ENCODE measurements at places on chromosomes 3 and 15.

- no peak for DNase-seq
Observed at GRCh38 chr3:128278761-128279600, 125.7 kb downstream of the EEFSEC start.

DNA sequence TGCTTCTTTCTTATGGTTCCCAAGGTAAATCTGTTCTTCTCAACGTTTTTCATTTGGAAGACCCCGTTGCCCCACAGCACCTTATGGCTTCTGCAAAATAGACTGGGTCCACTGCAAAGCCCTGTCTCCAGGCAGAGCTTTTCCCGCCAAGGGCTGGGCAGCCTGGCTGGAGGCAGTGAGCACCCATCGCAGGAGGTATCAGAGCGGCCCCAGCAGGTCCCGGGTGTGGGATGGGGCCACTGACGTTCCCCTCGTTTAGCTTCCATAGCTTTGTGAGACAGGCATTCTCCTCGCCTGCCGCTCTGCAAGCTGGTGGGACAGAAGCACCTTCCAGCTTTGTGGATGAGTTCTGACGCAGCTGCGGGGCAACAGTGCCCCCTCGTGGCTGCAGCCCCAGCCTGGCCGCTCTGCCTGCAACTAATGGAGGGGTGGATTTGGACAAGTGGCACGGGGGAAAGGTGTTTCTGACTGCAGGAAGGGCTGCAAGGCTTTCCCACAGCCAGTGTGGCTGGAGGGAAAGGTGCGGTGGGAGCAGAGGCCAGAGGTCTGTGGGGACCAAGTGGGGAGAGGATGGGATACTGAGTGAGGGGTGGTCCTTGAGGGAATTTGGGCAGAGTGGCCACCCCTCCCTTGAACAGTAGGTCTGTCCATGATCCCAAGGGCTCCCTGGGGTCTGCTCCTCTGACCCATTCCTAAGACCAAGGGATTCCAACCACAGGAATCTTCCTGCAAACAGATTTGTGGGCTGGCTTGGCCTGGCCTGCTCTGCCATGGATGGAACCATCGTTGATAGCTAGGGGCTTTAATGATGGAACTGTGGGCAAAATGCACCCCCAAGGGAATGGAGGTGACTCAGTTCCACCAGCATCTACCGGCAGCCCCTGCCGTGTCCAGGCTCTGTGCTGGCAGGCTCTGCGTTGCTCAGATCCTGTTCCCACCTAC, 99.4 kb downstream of the FBLN2 start:
- DNase-seq, result peak; percentile 96

DNA sequence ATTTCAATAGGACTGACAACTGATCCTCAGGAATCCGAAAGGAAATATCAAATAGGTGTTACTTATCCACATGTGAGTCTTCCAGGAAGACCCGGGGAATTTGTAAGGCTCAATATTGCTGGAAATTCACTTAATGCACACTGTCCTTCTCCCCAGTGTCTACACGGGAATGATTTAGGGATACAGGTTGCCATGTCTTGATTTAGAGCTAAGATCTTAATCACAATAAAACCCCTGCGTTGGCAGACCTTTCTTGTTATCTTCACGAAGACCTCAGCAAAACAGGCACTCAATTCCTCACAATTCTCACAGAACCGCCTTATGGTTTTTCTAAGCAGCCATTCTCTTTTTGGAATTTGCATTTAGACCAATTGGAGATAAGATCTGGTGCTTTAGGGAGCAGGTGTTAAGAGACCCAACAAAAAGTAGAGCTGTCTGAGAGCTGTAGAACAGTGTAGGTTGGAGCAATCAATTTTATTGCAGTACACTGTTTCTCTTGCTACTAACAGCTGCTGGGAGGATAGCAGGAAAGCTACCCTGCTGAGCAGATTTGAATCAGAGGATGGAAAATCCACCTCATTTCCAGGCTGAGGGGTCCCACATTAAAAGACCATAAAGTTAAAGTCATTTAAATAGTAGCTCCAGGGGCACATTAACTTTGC, 925.7 kb downstream of the EPHA3 start:
- no peak for DNase-seq

GRCh38 chr3:74282202-74282601, 332.3 kb downstream of the CNTN3 start:
- no peak for DNase-seq

GRCh38 chr15:78457101-78457500, 19.1 kb downstream of the IREB2 start:
- DNase-seq, result no peak

GRCh38 chr3:185900228-185900627, 37.6 kb downstream of the TRA2B start:
- DNase-seq, result peak; percentile 94

GRCh38 chr3:157573780-157574378, 70.7 kb upstream of the VEPH1 start:
- DNase-seq, result no peak

Data from H54 (cell line).